Ovary (tissue), 10 donors: ENCODE measurements at places on chromosomes 3 and 15. TPM values are rescaled to one million over a fixed set of nuclear protein-coding genes. Genes with fewer than 3 reads are reported as not detected.

Gene SLC30A4
- 4.2 TPM for total RNA-seq

Gene CELF6
- 7.0 TPM for total RNA-seq

Gene INKA1
- total RNA-seq = 3.4 TPM

- peak overlapping the region; percentile 77 for H3K27ac ChIP-seq
- no peaks in the 10 kb centered on the region for H3K27me3 ChIP-seq
- DNase-seq = no peak
- no peak overlapping the region for H3K4me3 ChIP-seq
Measured at GRCh38 chr15:70866982-70867641, 13.2 kb upstream of the LARP6 start.

DNA sequence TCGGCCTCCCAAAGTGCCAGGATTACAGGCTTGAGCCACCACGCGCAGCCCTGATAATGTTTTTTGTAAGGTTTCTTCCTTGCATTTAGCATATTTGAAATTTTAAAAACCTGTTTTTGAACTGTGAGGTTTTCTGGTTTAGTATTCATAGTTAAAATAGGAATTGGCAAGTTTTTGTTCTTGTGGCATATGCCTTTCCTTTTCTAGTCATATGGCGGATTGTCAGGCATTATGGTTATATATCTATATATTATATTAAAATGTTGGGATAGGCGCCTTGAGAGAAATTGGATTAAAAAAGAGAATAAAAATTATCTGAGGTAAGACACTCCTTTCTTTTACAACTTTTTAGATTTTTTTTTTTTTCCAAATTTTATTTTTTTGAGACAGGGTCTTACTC, 28.4 kb downstream of the FXR1 start:
- no peak overlapping the region for H3K4me3 ChIP-seq
- no peak for DNase-seq
- no peaks in the 10 kb centered on the region for H3K27me3 ChIP-seq
- H3K36me3 ChIP-seq = no peaks in the 10 kb centered on the region
- H3K27ac ChIP-seq = no peak overlapping the region
